ENCODE measurements at places on chromosomes 12 and 14. TPM values are rescaled to one million over a fixed set of nuclear protein-coding genes. Genes with fewer than 3 reads are reported as not detected.

DNA sequence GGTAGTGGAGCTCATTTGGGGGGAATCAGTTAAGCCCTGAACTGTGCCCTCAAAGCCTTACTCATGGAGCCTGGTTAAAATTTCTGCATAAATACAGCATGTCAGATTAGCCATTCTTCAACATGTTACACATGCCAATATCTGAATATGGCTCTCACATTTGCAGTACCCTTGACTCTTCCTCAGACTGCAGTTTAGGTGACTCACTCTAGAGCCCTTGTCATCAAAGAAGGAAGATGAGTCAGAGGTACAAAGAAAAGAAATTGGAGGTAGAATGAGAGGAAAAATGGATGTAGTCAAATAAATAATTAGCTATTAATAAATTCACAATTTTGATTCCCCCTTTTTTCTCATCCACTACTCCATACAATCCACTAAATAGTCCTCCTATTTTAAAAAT is 23.6 kb upstream of the OR4K2 start:
- no peak for DNase-seq

DNA sequence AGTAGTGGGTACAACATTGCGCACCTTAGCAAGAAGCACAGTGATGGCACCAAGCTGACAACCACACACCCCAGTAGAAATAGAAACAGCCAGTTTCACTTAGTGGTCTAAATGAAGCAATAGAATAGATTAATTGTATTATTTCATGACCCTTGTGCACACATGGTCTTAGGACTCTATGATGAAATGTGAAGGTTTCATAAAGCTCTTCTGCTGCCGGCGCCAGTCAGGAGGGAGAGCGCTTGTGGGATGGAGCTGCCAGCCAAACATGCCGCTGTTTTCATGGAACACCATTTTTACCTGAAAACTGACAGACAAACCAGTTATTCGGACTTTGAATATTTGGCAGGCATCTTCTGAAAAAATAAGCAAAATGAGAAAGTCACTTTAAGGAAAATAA is 100.0 kb downstream of the PPP2R5C start:
- no peak for DNase-seq

DNA sequence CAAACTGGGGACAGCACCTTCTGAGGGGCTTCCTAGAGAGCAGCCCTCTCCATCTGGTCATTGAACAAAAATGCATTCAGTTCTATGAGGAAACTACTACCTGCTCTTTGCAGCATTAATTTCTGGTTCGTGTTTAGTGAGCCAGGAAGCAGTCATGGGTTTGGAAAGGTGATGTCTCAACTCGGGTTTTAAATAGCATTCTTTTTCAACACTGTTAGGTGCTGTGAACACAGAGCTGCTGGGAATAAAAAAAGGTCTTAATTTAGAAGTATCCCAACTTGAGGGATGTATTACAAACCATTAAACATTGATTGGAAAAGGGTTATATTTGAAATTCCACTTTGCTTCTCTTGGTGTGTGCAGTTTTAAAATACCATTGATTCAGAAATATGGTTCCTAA is 9.3 kb downstream of the MYO1H start:
- DNase-seq, result no peak

GRCh38 chr12:19694627-19695026 is 255.3 kb downstream of the AEBP2 start:
- no peak for DNase-seq

DNA sequence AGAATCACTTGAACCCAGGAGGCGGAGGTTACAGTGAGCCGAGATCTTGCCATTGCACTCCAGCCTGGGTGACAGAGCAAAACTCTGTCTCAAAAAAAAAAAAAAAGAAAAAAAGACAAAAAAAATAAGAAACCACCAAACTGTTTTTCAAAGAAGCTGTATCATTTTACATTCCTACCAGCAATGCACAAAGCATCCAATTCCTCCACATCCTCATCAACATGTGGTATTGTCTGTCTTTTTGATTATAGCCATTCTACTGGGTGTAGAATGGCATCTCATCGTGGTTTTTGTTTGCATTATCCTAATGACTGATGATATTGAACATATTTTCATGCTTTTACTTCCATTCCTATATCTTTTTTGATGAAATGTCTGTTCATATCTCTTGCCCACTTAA is 36.2 kb upstream of the GNG2 start:
- DNase-seq, result no peak

GRCh38 chr12:127108360-127109215 is 1158.4 kb upstream of the TMEM132C start:
- DNase-seq, result peak; percentile 67

DNA sequence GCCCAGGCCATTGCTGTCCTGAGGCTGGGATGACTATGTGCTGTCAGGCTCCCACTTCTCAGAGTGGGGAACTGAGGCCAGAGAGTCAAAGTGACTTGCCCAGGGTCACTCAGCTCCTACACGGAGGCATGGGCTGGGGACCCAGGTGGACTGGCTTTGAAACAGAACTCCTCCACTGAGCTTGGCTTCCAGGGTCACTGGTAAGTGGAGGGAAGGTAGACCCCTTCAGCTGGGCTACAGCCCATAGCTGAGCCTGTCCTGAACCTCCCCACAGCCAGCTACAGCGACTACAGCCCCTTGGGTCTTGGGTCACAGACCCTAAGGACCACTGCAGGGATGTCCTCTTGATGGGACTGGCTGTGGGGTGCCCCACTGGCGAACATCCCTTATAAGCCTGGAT is 40.3 kb upstream of the TRAF3 start:
- DNase-seq, result no peak

- no peak for DNase-seq
Observed at GRCh38 chr12:15088105-15088504, 115.3 kb downstream of the PDE6H start.

DNA sequence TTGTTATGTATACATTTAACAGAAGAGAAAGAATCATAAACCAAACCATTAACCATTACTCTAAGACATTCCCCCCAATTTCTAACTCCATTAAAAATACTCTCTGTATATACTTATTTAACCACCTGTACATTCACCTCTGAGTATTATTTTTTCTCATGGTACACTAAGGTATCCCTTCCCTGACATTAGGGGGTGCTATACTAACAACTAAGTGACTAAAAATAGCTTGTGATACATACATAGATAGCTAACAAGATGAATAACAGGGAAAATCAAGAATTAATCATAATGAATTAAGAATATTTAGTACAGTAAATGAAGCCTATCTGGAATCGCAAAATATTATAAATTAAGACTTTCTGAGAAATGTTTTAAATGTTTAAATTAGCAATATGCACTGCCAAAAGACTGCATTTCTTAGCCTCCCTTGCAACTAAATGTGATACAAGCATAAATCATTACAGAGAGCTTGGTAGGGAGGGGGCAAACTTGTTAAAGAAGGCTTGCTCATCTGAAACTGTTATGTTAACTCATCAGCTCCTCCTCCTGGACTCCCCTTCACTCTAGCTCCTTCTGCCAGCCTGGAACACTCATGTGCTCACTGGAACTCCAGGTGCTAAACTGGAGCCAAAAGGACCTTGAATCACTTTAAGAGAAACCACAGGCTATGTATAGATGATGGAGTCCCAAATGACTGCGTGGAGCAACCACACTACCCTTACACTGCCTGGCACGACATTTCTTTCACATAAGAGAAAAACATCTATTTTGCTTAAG is 14.9 kb downstream of the C2CD5 start:
- no peak for DNase-seq

TPH2 gene
- not detected for total RNA-seq

LGMN gene
- 3.2 TPM for total RNA-seq

AKAP5 gene
- 0.39 TPM for total RNA-seq

RNFT2 gene
- total RNA-seq, result 14.7 TPM

PDZRN4 gene
- not detected for total RNA-seq

TSPAN8 gene
- total RNA-seq, result not detected

HRK gene
- total RNA-seq, result not detected

DACT1 gene
- total RNA-seq, result 8.9 TPM
